ENCODE measurements at places on chromosomes 2 and 18.

DNA sequence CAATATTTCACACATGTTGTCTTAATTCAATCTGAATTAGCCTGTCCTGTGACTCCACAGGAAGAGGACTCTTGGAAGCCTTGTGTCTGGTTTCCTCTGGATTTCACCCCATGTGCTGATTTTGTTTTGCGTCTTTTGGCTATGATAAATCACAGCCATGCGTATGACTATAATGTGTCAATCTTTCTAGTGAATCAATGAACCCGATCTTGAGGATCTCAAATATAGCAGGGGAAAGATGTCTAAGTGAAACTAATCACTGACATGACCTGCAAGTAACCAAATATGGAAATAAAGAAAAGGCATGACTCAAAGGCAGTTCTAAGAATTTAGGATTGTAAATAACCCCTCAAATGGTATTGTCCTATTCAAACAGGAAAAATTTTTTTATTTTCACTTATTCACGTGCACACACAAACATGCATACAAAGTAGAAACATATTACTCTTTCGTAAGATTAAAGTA lies 8.2 kb downstream of the WDFY1 start:
- no peak for DNase-seq

DNA sequence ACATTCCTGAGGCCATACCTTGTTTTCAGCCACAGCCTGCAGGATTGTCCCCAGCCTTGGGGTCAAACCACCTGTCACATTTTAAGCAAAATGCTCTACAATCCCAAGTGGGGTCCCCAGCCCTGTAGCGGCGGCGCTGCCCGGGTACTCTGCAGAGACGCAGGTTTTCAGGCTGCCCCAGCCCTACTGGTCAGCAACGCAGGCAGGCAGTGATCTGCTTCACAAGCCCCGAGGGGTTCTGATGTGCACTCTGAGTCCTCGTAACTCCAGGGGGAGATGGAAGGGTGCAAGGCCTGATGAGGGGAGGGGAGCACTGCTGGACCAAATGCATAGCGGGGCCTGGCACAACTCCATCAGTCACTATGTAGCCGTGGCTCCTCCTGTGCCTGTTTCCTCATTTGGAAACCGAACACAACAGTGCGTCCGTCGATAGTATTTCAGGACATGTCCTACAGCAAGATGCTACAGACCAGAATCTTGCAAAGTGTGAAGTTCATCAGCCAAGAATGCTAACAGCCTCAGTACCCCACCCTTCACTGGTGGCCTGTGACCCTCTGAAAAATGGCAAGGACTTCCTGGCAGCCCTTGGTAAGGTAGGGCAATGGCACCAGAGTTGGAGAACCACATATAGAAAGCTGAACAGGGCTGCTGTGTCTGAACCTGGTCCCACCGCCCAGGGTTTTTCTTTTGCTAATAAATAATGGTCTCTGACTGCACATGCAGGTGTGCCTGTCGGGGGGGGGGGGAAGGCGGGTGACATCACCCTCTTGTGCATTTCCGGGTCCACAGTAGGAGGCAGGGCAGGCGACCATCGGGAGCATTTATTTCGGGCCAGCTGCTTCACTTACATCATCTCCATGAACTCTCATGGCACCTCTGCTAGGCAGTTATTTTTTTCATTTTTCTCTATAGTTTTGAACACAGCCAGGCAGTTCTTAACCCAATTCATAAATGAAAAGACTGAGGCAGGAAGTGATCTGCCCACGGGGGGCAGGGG lies 50.6 kb upstream of the TFCP2L1 start:
- no peak for DNase-seq

DNA sequence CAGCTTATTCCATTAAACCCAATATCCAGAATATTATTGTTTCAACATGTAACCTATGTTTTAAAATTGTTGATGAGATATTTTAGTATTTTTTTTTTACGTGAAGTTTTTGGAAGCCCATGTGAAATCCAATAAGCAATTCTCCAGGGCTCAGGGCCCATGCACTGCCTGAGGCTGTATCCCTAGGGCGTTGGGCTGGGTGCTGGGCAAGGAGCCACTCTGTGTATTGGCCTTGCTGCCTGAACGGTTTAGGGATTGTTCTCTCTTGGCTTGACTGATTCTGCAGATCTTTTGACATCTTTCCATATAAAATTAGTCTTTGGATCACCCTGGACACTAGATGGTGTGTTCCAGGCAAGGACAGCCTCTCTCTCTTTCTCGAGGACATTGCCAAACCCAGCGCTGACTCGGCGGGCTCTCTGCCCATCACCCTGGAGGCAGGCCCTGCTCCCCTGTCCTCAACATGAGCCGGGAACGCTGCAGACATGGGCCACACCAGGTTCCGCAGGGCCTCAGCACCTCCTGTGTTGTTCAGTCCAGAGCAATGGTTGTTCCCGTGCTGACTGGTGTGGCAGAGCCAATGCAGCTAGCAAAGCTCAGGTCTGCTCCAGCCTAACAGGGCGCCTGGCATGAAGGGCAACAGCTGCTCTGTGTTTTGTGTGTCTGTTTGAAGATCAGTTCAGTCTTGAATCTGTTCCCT lies 163.0 kb downstream of the SEPTIN10 start:
- DNase-seq, result no peak

GRCh38 chr2:210626849-210627248 lies 70.5 kb downstream of the CPS1 start:
- no peak for DNase-seq
